Activated naive CD4-positive, alpha-beta T cell treated with anti-CD3 and anti-CD28 coated beads, Interleukin-2, amount 50 U/mL, for 72 hours (primary cell): ENCODE measurements at places on chromosomes 5 and 9.

DNA sequence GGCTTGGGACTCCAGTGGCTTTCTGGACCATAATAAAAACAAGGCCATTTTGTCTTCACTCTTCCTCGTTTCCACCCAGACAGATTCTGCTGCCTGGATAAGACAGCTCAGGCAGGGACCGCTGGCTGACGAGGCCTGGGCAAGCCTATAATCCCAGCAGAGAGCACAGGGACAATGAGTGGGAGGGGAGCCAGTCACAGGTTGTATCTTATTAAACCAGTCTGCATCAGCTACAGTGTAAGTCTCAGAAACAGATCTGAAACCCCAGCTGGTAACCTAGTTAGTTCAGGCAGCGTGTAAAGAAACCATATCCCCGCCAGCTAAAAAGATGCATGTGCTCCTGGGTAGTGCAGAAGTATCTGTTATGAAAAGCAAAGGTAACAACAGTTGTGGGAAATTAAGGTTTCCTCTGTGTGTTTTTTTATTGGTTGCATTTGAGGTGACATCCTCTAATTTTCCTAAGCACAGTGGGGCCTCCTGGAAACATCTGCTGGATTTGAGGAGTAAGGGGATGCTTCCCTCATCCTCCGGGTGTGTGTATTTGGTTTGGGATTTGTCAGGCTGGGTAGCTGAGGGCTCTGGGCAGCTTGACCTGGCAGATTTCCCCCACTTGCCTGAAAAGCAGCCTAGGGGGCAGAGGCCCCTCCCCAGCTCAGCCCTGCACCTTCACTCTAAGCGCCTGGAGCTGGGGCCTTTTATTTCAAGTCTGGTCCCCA lies 15.2 kb upstream of the TAL2 start:
- DNase-seq: no peak

DNA sequence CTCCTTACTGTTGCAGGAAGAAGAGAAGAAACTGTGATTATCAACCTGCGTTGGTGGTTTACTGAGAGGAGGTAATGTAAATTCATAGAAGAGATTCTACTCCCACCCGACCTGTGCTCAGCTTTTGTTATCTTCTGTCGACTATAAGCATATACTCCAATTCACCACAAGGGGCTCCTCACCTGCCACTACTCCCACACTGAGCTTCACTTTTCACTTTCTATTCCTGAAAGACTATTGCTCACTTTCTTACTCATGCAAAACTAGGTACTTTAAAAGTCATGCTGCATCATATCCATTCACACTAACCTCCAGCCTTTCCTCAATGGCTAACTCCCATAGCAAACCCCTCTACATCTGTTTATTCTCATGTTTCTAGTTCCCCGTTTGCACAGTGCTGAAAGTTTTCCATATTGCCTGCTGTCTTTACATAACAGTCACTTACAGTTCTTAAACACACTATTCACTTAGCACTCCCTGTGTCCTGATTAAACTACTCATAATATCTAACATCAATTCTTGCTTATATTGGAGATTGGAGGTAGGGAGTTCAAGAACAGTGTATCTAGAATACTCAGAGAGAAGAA lies 1062.6 kb downstream of the NR2F1-AS1 start:
- no peak for DNase-seq

DNA sequence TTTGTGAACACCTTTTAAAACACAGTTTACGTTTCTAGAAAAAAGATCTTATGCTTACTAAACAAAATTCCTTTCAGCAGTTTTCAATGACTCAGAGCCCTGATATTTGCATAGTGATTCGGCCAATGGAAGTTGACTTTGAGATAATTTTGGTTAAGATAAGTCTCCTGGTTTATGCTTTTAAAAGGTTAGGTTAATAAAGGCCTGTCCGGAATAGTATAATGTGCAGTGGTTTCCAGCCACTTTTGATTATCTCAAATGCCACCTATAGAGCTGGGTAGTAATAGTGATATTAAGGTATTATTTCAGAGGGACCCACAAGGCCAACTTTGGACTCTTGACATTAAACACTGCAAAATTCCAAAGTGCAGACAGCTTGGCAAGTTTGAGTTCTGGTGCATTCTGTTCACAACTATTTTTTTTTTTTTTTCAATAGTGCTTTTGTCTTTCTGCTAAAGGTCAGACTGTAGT lies 86.1 kb downstream of the F2RL2 start:
- DNase-seq: no peak

DNA sequence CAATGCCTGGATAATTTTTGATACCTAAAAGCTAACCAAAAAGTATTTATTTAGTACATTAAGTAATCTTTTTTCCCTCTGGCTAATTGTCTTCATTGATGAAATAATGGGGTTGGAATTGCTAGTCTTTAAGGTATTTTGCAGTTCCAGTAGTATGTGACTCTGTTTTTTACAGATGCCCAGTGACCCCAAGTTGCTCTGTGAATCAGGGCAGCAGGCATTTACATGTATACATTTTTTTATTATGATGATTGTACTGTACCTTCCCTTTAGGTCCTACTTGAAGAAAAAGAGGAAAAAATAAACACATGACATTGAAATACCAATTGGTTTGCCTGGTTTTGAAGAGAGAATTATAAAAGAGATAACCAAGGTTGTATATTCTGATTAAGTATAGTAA lies 385.5 kb downstream of the ADGRV1 start:
- DNase-seq: no peak

- no peak for DNase-seq
These were observed 84.4 kb upstream of the ALDH1B1 start for GRCh38 chr9:38308136-38308535.

GRCh38 chr9:25990376-25990775 lies 312.1 kb upstream of the TUSC1 start:
- DNase-seq: no peak

- DNase-seq: no peak
These were observed 44.6 kb upstream of the MATR3 start for GRCh38 chr5:139248826-139249453.

DNA sequence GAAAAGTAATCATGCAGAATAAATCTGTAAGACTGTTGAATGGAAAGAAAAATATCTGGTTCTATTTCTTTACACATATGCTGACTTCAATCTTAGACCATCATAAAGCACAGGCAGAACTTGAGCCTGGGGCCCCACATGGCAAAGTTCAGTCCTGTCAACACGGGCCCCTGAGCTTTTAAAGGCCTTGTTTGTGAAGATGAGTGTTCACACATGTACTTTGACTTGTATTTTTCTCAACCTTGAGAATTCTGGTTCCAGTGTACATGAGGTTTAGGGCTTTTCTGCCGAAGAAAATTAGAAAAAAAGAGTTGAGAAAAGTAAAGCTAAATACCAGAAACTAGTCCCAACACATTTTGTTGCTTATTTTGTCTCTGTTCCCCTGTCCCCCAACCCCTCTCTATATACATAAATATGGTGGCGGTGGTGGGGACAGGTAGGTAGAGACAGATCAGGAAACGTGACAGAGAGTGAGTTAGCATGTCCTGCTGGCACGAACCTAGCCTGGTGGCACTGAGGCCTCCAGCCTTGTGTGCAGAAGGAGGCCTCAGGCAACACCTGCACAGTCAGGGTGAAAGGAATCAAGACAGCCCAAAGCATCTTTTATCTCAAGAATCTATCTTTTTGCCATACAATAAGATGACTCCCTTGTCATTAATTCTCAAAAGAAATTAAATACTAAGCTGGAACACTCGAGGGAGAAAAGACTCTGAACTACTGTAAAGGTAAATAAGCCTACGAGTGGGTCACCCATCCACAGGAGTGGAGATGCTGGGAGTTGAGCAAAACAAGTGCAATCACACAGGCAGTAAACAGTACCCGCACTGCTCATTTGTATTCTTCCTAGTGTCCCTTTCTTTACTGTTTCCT lies 22.9 kb downstream of the LIFR start:
- DNase-seq: no peak

- no peak for DNase-seq
These were observed 40.8 kb upstream of the SLCO6A1 start for GRCh38 chr5:102539562-102539961.

DNA sequence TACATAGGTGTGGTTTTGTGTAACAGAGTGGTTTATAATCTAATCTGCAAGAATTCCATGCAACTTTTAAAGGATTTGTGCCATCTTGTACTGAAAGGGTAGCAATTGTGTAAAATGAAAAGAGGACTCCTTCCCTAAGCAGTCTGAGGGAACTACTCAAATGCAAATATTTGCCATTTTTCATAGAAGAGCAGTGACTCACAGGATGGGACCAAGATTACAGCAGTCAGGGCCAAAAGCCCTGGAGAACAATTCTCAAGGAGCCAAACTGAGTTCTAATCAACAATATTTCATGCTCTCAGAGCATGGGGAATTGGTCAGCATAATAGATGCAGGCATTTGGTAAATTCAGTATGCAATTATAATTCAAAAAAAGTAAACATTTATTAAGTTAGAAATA lies 495.8 kb downstream of the CHSY3 start:
- no peak for DNase-seq

DNA sequence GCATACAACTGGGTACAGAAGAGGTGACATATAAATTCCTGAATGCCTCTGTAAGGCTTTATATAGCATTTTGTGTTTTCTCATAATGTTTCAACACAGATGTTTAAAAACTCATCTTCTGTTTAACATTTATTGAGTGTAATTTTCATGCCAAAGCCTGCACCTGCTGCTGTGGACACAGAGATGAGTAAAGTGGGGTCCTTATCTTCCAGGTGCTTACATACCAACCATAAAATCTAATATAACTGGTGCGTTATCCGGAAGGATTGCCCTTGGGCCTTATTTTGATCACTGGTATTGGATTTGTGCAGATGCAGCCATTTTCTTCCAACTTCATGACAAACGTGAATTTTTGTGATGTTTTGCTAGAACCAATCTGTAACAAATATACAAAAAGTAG lies 222.3 kb downstream of the DMRT2 start:
- no peak for DNase-seq

- DNase-seq: no peak
These were observed 511.5 kb downstream of the ZNF608 start for GRCh38 chr5:124234770-124235562.

- DNase-seq: no peak
These were observed 232.3 kb upstream of the TRPM3 start for GRCh38 chr9:71353720-71354119.

- DNase-seq: no peak
These were observed 79.2 kb downstream of the MEGF10 start for GRCh38 chr5:127369796-127370195.

- DNase-seq: no peak
These were observed 1.4 kb upstream of the CERCAM start for GRCh38 chr9:128419061-128419925.

- DNase-seq: no peak
These were observed 95.7 kb downstream of the HOMER1 start for GRCh38 chr5:79418276-79418675.

DNA sequence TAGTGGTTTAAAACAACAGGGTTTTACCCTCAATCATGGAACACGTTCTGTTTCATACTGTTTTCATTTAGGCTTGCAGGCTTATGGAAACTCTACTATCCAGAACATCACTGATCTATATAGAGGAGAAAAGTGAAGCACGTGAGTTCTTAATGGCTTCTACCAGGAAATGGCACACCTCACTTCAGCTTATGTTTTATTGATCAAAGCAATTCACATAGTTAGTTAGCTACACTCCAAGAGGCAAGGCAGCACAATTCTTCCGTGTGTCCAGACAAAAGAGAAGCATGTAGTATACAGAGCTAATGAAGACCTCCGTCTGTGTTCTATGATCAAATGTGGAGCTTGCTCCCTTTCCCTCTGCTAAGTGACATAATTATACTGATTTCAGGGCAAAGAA lies 353.3 kb upstream of the CD180 start:
- DNase-seq: no peak

DNA sequence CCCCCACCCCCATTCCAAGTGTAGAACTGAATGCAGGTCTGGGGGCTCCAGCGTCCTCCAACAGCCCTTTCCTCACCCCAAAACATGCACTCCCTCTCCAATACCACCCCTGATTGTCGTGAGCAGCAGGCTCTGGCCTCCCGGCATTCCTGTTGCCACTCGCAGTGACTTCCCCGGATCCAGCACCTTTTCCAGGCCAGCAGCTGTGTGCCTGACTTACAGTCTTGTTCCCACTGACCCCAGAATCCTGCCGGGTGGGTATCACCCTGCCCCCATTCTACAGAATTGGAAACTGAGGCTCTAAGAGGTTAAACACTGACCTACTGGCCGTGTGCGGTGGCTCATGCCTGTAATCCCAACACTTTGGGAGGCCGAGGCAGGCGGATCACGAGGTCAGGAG lies 127.2 kb downstream of the OLFM1 start:
- DNase-seq: no peak

DNA sequence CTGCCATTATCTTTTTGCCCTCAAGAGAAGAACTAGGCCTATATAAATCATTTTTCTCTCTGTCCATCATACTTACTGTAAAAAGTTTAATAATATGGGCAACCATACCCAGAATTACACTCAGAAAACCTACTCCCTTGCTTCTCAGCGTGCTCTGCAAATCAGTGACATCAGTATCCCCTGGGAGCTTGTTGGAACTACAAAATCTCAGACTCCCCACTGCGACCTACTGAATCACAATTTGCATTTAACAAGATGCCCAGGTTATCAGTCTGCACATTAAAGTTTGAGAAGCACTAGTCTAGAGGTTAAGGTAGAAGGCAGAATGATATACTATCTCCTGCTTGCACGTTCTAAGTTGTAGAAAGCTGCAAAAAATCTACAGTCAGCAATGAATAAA lies 127.2 kb downstream of the MLLT3 start:
- DNase-seq: no peak

- no peak for DNase-seq
These were observed 26.5 kb downstream of the HMCN2 start for GRCh38 chr9:130292106-130292505.

- no peak for DNase-seq
These were observed 37.7 kb upstream of the STXBP1 start for GRCh38 chr9:127574072-127574993.

GRCh38 chr5:50922942-50923767 lies 256.7 kb downstream of the PARP8 start:
- DNase-seq: no peak
